ENCODE measurements at places on chromosomes 3 and 15. TPM values are rescaled to one million over a fixed set of nuclear protein-coding genes. Genes with fewer than 3 reads are reported as not detected.

The FEZF2 gene
- not detected for total RNA-seq

The ARGFX gene
- total RNA-seq, result not detected

The ARPIN gene
- 21.4 TPM for total RNA-seq

The GOLGA6L25 gene
- not detected for total RNA-seq

The DUOX1 gene
- 0.56 TPM for total RNA-seq

DNA sequence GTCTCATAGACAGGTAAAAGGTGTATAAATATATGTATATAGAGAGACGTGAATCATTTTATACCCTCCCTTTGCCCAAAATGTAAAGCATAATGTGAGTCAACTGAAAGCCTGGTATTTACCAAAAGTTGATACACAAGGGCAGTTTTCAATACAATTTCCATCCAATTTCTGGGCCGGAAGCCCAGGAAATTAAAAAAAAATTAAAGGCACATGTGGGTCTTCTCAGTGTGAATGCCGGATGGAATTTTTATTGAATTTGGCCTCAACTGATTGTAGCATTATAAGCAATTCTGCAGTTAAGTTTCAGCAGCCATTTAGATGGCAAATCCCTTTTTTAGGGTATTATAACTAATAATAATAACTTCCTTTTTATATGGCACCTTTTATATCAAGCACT is 3.3 kb upstream of the CNTN3 start:
- no peak overlapping the region for H3K4me3 ChIP-seq
- DNase-seq, result no peak
- peaks cover 3% of the 10 kb centered on the region for H3K4me1 ChIP-seq

DNA sequence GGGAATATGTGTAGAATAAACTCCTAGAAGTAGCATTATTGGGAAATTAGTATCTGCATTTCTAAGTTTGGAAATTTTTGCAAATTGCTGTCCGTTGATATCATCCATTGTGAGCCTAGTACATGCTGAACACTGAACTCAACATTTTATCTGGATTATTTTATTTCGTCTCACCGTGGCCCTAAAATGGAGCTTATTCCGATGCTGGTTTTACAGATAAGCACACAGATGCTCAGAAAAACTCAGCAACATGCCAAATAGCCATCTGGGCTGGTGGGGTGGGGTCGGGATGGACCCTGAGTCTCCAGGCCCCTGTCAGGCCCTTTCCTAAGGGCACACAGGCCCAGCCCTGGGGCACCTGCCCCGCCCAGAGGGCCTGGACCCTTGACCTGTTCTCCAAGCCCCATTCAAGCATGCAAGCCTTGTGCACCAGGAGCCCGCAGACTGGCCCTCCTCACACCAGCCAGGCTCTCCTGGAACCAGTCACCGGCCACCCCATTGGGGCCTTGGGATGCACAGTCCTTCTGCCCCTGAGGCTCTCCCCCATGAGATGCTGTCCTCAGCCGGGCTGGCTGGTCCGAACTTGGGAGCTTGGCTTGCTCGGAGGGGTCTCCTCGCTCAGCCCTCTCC is 20.7 kb upstream of the KLF13 start:
- no peaks in the 10 kb centered on the region for H3K27me3 ChIP-seq
- no peaks in the 10 kb centered on the region for H3K36me3 ChIP-seq
- H3K4me3 ChIP-seq, result no peak overlapping the region
- no peaks in the 10 kb centered on the region for H3K4me1 ChIP-seq

DNA sequence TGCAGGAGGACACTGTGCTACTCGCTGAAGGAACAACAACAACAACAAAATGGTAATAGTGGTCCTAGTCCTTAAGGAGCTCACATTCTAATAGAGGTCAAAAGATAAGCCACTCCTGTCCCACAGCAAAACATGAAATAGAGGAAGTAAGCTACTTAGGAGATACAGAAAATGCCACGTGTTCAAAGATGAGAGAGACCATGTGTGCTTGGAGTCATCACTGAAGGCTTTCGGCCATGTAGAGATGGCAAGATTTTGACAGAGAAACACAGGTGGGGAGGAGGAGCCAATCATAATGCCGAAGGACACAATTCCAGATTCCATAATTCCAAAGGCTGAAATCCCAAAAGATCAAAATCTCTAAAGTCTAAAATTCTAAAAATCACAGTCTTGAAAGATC is 24.8 kb upstream of the RIOX2 start:
- H3K27ac ChIP-seq, result no peak overlapping the region
- H3K27me3 ChIP-seq, result no peaks in the 10 kb centered on the region
- no peaks in the 10 kb centered on the region for H3K36me3 ChIP-seq
- no peaks in the 10 kb centered on the region for H3K4me1 ChIP-seq

DNA sequence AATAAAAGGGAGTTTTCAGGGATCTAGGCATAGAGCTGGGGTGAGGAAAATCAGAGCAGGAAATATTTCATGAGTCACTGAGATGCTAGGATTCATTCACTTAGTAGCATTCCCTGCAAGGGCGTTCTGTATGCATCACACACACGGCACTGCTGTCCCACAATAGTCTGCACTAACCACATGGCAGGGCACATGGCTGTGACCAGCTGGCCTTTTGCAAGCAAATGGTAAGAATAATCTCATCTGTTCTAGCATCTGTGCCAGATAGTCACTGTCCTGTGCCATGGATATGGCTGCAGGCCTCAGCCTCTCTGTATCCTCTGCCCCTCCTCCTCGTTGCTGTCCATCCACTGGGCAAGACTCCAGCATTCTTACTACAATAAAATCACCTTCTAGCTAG is 37.8 kb downstream of the BOC start:
- no peaks in the 10 kb centered on the region for H3K27me3 ChIP-seq
- H3K4me1 ChIP-seq, result peaks cover 11% of the 10 kb centered on the region
- no peak for DNase-seq
- no peak overlapping the region for H3K4me3 ChIP-seq

DNA sequence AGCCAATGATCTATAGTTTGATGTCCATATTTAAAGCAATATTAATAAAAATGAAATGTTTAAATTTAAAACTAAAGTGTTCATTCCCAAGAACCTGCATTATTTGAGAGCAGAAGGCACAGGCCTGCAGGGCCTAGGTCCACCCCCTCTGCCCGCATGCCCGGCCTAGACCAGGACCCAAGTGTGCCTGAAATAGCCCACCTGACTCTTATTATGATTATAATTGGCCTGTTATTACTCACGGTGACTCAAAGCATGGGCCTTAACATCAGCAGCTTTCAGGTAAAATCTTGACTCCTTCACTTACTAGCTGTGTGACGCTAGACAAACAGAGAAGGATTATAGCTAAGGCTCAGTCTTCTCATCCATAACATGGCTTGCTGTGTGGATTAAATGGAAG is 128.8 kb downstream of the PLCL2 start:
- H3K4me1 ChIP-seq, result no peaks in the 10 kb centered on the region
- no peak overlapping the region for H3K27ac ChIP-seq
- DNase-seq, result no peak
- H3K27me3 ChIP-seq, result no peaks in the 10 kb centered on the region

DNA sequence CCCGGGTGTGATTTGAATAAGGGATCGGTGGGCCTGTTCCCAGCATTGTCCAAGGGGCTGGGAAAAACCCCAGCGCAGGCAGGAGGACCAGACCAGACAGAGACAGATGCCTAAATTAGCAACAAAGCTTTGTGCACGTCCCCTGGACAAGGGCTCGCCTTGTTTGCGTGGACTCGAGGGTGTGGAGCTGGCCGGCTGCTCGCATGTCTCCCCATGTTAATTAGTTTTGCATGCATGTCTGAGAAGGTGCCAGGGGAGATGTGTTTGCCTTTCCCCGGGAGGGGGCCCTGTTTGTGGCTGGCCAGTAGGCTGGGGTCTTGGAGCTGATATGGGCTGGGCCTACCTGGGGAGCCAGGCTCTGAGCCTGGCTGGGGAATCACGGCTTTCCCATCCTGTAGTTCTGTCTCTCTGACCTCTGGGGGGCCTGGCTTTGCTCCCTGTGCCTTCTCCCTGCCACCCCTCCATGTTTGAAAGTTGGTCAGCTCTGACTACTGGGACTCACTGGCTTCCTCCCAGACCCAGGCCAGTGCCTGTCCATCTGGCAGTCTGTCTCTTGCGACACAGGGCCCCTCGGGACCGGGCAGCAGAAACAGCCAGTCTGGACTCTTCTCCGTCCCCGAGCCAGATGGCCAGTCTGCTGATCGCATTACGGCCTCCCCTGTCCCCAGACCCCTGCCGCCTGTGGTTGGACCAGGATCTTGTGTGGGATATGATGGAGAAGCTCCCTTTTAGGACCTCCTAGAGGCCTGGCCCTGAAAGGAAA is 55.4 kb upstream of the POLG start:
- no peaks in the 10 kb centered on the region for H3K36me3 ChIP-seq
- no peak overlapping the region for H3K4me3 ChIP-seq
- no peaks in the 10 kb centered on the region for H3K27me3 ChIP-seq

DNA sequence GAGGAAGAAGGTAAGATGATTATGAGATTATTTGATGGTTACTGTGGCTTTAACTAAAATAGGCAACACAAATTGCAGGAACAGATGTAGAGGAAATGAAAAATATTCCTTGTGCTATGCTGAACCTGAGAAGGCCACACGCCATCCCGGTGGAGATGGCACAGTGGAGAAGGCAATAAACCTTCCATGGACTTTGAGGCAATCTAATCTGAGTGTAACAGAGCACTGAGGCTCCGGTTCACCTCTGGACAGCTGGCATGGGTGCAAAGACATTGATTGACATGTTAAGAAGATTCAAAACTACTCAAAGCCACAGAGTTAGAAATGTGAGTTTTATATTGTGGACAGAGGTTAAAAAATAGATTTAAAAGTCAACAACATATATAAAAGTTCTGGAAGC is 535.7 kb downstream of the AGBL1 start:
- no peaks in the 10 kb centered on the region for H3K4me1 ChIP-seq
- no peaks in the 10 kb centered on the region for H3K27me3 ChIP-seq
- DNase-seq, result no peak
- no peak overlapping the region for H3K27ac ChIP-seq
- no peak overlapping the region for H3K4me3 ChIP-seq
- H3K36me3 ChIP-seq, result no peaks in the 10 kb centered on the region

- H3K4me3 ChIP-seq, result no peak overlapping the region
- H3K27ac ChIP-seq, result no peak overlapping the region
- no peaks in the 10 kb centered on the region for H3K4me1 ChIP-seq
- DNase-seq, result no peak
- H3K27me3 ChIP-seq, result no peaks in the 10 kb centered on the region
Observed at GRCh38 chr3:10426346-10427220, 78.8 kb downstream of the ATP2B2 start.

GRCh38 chr3:160257606-160258005 is 32.4 kb downstream of the C3orf80 start:
- peaks cover 11% of the 10 kb centered on the region for H3K4me1 ChIP-seq
- H3K27me3 ChIP-seq, result no peaks in the 10 kb centered on the region
- H3K27ac ChIP-seq, result no peak overlapping the region

DNA sequence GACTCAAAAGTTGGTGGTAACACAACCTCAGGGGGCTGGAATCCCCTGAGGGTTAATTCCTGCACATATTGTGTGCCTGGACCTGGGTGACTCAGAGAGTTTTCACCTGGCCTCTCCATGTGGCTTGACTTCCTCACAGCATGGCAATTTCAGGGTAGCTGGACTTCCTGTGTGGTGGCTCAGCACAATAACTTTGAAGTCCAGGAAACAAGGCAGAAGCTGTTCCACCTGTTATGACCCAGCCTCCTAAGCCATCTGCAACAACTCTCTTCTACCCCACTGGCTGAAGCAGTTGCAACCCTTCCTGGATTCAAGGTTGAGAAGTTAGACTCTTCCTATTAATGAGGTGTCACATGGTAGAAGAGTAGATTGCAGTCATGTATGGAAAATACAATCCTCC is 58.4 kb downstream of the EDEM1 start:
- no peak overlapping the region for H3K27ac ChIP-seq
- DNase-seq, result no peak
- no peaks in the 10 kb centered on the region for H3K27me3 ChIP-seq
- no peak overlapping the region for H3K4me3 ChIP-seq
- no peaks in the 10 kb centered on the region for H3K36me3 ChIP-seq
- H3K4me1 ChIP-seq, result no peaks in the 10 kb centered on the region

DNA sequence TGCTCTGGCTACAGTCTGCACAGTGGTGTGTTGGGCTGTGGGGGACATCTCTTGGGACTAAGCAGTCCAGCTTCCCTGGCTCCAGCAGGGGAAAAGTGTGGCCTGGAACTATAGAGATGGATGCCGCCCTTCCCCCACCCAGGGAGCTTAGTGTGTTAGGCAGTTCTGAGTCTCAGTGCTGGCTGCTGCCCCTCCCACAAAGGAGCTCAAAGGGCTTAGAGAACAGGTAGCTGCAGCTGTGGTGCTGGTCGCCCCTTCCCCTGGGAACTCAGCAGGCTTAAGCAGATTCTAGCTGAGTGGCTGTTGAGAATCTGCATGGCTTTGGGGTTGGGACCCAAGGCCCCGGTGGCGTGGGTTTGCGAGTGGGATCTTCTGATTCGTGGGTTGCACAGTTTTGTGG is 190.8 kb downstream of the PDCD6IP start:
- no peaks in the 10 kb centered on the region for H3K4me1 ChIP-seq
- DNase-seq, result no peak
- H3K27ac ChIP-seq, result no peak overlapping the region
- no peak overlapping the region for H3K4me3 ChIP-seq

- H3K27me3 ChIP-seq, result no peaks in the 10 kb centered on the region
- no peaks in the 10 kb centered on the region for H3K4me1 ChIP-seq
- no peak overlapping the region for H3K27ac ChIP-seq
- no peak overlapping the region for H3K4me3 ChIP-seq
- H3K36me3 ChIP-seq, result no peaks in the 10 kb centered on the region
- DNase-seq, result no peak
Observed at GRCh38 chr3:175778994-175779393, 919.9 kb downstream of the NAALADL2 start.

- H3K4me1 ChIP-seq, result no peaks in the 10 kb centered on the region
- no peaks in the 10 kb centered on the region for H3K36me3 ChIP-seq
- H3K27ac ChIP-seq, result no peak overlapping the region
Observed at GRCh38 chr3:46349484-46350261, 4.2 kb upstream of the CCR2 start.

DNA sequence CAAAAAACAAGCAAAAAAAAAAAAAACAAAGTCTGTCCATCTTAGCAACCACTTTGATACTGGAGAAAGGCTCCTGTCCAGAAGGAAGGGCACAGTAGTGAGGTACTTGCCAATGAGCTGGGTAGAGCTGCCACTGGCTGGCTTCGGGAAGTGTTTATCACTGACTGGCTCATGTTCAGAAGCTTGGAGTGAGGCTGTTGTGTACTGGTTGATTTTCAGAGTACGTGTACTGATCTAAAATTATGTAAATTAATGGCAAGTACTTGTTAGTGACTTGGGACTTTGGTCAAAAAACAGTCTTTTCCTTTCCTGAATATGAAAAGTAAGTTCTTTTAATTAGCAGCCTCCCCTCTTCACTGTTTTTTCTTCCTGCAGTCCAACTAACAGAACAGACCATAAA is 979 bp upstream of the ZNF621 start:
- DNase-seq, result no peak
- H3K27ac ChIP-seq, result peak overlapping the region; percentile 90
- peak overlapping the region; percentile 89 for H3K4me3 ChIP-seq
- peaks cover 9% of the 10 kb centered on the region for H3K36me3 ChIP-seq
- no peaks in the 10 kb centered on the region for H3K27me3 ChIP-seq

GRCh38 chr3:39122813-39123212 is 15.3 kb downstream of the TTC21A start:
- H3K36me3 ChIP-seq, result peaks cover 5% of the 10 kb centered on the region
- H3K4me1 ChIP-seq, result peaks cover 9% of the 10 kb centered on the region
- no peak overlapping the region for H3K27ac ChIP-seq
- no peak overlapping the region for H3K4me3 ChIP-seq
- no peak for DNase-seq
- H3K27me3 ChIP-seq, result no peaks in the 10 kb centered on the region
